ENCODE measurements at places on chromosomes 3 and 15.

- no peaks in the 10 kb centered on the region for H3K27me3 ChIP-seq
- no peaks in the 10 kb centered on the region for H3K4me1 ChIP-seq
- H3K36me3 ChIP-seq: peaks cover 23% of the 10 kb centered on the region
- no peak overlapping the region for H3K27ac ChIP-seq
- DNase-seq: no peak
These were observed 15.6 kb upstream of the CYFIP1 start for GRCh38 chr15:22995795-22996194.

GRCh38 chr3:14485981-14486380 is 54.2 kb downstream of the GRIP2 start:
- no peak overlapping the region for H3K27ac ChIP-seq
- H3K4me1 ChIP-seq: peaks cover 6% of the 10 kb centered on the region
- no peak overlapping the region for H3K4me3 ChIP-seq

DNA sequence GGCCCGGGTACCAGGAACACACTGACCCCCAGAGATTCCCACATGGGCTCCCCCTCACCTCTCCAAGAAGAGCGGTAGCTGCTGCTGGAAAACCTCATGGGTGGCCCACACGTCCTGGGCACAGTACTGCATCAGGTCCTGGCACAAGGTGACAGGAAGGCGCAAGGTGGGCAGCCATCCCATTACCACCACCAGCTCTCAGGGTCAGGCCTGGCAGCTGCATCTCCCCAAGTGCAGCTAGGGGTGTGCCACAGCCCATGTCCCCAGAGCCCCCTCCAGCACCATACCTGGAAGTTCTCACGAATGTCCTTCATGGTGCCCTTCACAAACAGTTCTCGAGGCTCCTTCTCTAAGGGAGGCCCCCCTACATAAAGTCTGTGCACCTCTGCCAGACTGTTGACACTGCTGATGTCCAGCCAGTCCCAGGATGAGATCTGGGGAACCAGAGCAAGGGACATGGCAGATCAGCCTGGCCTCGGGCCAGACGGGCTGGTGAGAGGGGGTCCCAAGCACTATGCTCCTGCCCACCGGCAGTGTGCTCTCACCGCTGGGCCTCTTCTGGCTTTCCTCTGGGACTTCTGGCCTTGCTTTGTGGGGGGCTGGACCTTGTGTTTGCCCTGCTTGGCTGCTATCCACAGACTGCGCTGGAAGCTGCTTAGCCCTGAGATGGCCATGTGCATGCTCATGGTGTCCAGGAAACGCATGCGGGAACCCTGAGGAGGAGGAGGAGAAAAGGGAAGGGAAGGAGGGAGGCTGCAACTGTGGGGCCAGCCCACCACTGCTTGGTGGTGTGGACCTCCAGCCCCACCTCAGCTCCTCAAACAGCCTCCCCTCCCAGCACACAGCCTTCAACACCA is 6.0 kb downstream of the POLG start:
- H3K27me3 ChIP-seq: no peaks in the 10 kb centered on the region
- no peak overlapping the region for H3K4me3 ChIP-seq
- H3K27ac ChIP-seq: no peak overlapping the region
- DNase-seq: no peak
- peaks cover 81% of the 10 kb centered on the region for H3K36me3 ChIP-seq

DNA sequence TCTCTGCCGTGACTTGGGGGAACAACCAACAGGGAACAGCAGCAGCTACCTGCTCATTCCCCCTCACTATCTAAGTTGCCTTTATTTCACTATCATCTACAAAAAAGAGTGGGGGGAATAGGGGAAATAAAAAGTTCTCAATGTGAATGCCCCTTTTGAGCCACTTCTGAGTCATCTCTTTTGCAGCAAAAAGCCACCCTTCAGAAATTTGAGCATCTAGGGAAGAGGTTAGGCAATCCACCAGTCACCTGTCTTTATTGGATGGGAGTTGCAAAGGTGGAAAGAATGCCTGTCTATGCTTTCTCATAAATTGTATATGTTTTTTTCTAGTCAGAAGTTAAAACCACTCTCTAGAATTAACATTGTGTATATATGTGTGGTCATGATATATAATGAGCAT is 41.1 kb downstream of the GPD1L start:
- H3K4me3 ChIP-seq: no peak overlapping the region
- DNase-seq: no peak
- peaks cover 10% of the 10 kb centered on the region for H3K4me1 ChIP-seq
- peaks cover 35% of the 10 kb centered on the region for H3K36me3 ChIP-seq
- H3K27ac ChIP-seq: no peak overlapping the region

- H3K36me3 ChIP-seq: peaks cover 21% of the 10 kb centered on the region
- no peak overlapping the region for H3K27ac ChIP-seq
- H3K4me3 ChIP-seq: no peak overlapping the region
- DNase-seq: no peak
- H3K4me1 ChIP-seq: peaks cover 2% of the 10 kb centered on the region
These were observed 102.6 kb downstream of the EFL1 start for GRCh38 chr15:82159922-82160321.

DNA sequence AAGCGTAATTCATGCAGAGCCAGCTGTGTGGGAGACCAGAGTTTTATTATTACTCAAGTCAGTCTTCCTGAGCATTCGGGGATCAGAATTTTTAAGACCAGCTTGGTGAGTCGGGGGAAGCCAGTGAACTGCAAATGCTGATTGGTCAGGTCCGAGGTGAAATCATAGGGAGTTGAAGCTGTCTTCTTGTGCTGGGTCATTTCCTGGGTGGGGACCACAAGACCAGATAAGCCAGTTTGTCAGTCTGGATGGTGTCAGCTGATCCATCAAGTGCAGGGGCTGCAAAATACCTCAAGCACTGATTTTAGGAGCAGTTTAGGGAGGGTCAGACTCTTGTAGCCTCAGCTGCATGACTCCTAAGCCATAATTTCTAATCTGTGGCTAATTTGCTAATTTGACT is 228.1 kb upstream of the ATP10A start:
- H3K36me3 ChIP-seq: no peaks in the 10 kb centered on the region
- H3K27me3 ChIP-seq: peaks cover 5% of the 10 kb centered on the region
- no peak overlapping the region for H3K4me3 ChIP-seq
- no peaks in the 10 kb centered on the region for H3K4me1 ChIP-seq

GRCh38 chr3:156449710-156450574 is 105.0 kb downstream of the SSR3 start:
- H3K36me3 ChIP-seq: no peaks in the 10 kb centered on the region
- H3K4me1 ChIP-seq: no peaks in the 10 kb centered on the region
- no peak overlapping the region for H3K4me3 ChIP-seq
- no peak overlapping the region for H3K27ac ChIP-seq
- peak; percentile 60 for DNase-seq
- peaks cover 46% of the 10 kb centered on the region for H3K27me3 ChIP-seq

DNA sequence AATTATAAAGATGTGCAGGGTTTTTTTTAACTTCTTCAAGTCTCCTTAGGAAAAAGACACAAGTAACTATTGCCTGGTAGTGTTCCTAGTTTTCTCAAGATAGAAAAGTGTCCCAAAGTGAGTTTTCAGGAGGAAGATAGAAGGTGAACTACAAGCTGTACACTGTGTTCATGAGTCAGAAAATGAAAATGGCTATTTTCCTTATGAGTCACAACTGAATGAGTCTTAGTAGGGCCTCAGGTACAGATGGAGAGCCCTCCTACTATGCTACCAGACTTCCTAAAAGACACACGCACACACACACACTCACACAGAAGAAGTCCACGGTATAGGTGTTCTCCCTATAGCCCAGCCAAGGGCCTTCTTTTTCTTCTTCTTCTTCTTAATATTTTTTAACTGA is 3.1 kb downstream of the MYO1E start:
- H3K4me3 ChIP-seq: no peak overlapping the region
- H3K27ac ChIP-seq: no peak overlapping the region
- no peak for DNase-seq
- peaks cover 10% of the 10 kb centered on the region for H3K36me3 ChIP-seq
- peaks cover 39% of the 10 kb centered on the region for H3K4me1 ChIP-seq
- H3K27me3 ChIP-seq: peaks cover 28% of the 10 kb centered on the region

- no peak overlapping the region for H3K27ac ChIP-seq
- no peaks in the 10 kb centered on the region for H3K27me3 ChIP-seq
- H3K36me3 ChIP-seq: no peaks in the 10 kb centered on the region
- no peak for DNase-seq
- no peak overlapping the region for H3K4me3 ChIP-seq
- H3K4me1 ChIP-seq: no peaks in the 10 kb centered on the region
These were observed 322.8 kb downstream of the ZNF621 start for GRCh38 chr3:40847551-40847992.

DNA sequence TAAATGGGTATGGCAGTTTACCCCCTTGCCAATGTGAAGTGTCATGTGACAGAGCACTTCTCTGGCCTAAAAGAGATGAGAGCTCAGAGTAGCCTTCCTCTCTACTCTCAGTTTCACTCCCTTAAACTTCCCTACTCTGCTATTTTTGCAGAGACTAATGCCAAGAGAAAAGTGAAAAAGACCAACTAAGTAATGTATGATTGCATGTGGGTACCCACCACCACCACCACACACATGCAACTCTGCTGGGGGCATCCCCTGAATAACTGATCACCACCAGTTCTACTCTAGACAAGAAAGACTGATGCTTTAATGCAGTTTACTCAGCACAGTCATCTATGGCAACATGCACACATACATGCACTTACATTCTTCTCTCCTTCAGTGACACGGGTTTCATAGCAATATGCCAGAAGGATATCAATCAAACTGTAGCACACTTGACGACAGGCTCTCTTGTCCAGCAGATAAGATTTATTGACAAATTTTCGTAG is 31.3 kb downstream of the SHQ1 start:
- no peaks in the 10 kb centered on the region for H3K27me3 ChIP-seq
- no peak overlapping the region for H3K4me3 ChIP-seq
- peaks cover 31% of the 10 kb centered on the region for H3K36me3 ChIP-seq
- peaks cover 22% of the 10 kb centered on the region for H3K4me1 ChIP-seq
- peak overlapping the region; percentile 1 for H3K27ac ChIP-seq

GRCh38 chr3:155194973-155195957 is 98.2 kb downstream of the STRIT1 start:
- no peaks in the 10 kb centered on the region for H3K4me1 ChIP-seq
- DNase-seq: no peak
- no peaks in the 10 kb centered on the region for H3K36me3 ChIP-seq
- no peak overlapping the region for H3K27ac ChIP-seq
- no peaks in the 10 kb centered on the region for H3K27me3 ChIP-seq

GRCh38 chr3:492586-493316 is 296.2 kb downstream of the CHL1 start:
- H3K27me3 ChIP-seq: no peaks in the 10 kb centered on the region
- no peak for DNase-seq
- H3K4me1 ChIP-seq: no peaks in the 10 kb centered on the region
- H3K4me3 ChIP-seq: no peak overlapping the region
- no peaks in the 10 kb centered on the region for H3K36me3 ChIP-seq

DNA sequence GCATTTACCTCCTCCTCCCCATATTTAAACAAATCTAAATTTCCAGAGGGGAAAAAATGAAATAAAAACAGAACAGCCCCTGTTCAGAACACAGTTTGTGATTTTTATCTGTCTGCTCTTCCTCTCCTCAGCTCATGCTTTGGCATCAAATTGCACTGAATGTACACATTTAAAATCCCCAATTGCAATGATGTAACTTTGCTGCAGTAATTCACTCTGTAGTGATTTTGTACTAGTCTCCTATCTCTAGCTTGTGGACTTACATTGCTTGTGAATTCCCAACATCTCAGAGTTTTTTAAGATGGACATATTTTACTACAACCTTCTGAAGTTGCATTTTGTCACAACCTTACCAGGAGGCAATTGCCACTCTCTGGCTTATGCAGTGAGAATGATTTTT is 81.6 kb upstream of the ROBO2 start:
- no peak overlapping the region for H3K4me3 ChIP-seq
- no peaks in the 10 kb centered on the region for H3K27me3 ChIP-seq
- H3K4me1 ChIP-seq: no peaks in the 10 kb centered on the region
- H3K27ac ChIP-seq: no peak overlapping the region
- no peaks in the 10 kb centered on the region for H3K36me3 ChIP-seq

- no peaks in the 10 kb centered on the region for H3K4me1 ChIP-seq
- H3K36me3 ChIP-seq: no peaks in the 10 kb centered on the region
- no peak overlapping the region for H3K27ac ChIP-seq
- no peak for DNase-seq
- no peak overlapping the region for H3K4me3 ChIP-seq
- no peaks in the 10 kb centered on the region for H3K27me3 ChIP-seq
These were observed 32.4 kb upstream of the CDV3 start for GRCh38 chr3:133540896-133541674.

DNA sequence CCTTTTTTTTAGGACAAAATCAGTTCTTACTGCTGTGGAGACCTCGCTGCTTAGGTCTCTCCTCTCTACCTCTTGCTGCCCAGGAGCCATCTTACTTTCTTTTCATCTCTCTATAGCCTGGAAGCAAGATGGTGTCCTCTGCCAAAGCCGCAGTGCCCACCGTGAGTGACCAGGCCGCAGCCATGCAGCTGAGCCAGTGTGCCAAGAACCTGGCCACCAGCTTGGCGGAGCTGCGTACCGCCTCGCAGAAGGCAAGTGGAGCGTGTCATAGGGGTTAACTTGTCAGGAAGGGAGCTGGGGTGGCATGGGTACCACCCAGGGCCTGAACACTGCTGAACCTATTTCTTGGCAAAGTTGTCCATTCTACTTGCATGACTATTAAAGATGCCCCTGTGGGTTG is 320.3 kb upstream of the TPM1 start:
- H3K4me1 ChIP-seq: no peaks in the 10 kb centered on the region
- no peaks in the 10 kb centered on the region for H3K27me3 ChIP-seq
- DNase-seq: no peak
- no peak overlapping the region for H3K27ac ChIP-seq
- no peak overlapping the region for H3K4me3 ChIP-seq

- peaks cover 7% of the 10 kb centered on the region for H3K27me3 ChIP-seq
- no peak for DNase-seq
- H3K36me3 ChIP-seq: no peaks in the 10 kb centered on the region
- no peak overlapping the region for H3K4me3 ChIP-seq
These were observed 242.5 kb downstream of the CADPS start for GRCh38 chr3:62632510-62633294.

- H3K27me3 ChIP-seq: peaks cover 1% of the 10 kb centered on the region
- H3K36me3 ChIP-seq: no peaks in the 10 kb centered on the region
- H3K27ac ChIP-seq: no peak overlapping the region
- peak overlapping the region; percentile 44 for H3K4me3 ChIP-seq
- peak; percentile 67 for DNase-seq
These were observed 18.6 kb upstream of the ZBTB20 start for GRCh38 chr3:115165701-115166100.

GRCh38 chr3:41569632-41570305 is 370.5 kb downstream of the CTNNB1 start:
- H3K36me3 ChIP-seq: no peaks in the 10 kb centered on the region
- H3K4me1 ChIP-seq: no peaks in the 10 kb centered on the region
- no peak overlapping the region for H3K4me3 ChIP-seq
- H3K27me3 ChIP-seq: no peaks in the 10 kb centered on the region
